T-helper 2 cell (primary cell): ENCODE measurements at places on chromosomes 11 and 22.

DNA sequence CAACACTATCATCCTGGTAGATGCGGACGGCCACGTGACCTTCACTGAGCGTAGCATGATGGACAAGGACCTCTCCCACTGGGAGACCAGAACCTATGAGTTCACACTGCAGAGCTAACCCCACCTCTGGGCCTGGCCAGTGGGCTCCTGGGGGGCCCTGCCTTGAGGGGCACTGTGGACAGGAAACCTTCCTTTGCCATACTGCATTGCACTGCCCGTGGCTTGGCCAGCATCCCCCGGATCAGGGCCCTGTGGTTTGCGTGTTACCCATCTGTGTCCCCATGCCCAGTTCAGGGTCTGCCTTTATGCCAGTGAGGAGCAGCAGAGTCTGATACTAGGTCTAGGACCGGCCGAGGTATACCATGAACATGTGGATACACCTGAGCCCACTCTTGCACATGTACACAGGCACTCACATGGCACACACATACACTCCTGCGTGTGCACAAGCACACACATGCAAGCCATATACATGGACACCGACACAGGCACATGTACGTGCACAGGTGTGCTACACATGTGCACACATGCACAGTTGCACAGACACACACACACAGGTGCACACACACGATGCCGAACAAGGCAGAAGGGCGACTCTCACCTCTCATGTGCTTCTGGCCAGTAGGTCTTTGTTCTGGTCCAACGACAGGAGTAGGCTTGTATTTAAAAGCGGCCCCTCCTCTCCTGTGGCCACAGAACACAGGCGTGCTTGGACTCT is 15.3 kb upstream of the DGCR8 start:
- no peak for DNase-seq

- no peak for DNase-seq
Measured at GRCh38 chr22:43200555-43200954, 13.6 kb upstream of the TTLL12 start.

GRCh38 chr11:11034476-11034875 is 176.6 kb upstream of the ZBED5 start:
- DNase-seq: no peak

DNA sequence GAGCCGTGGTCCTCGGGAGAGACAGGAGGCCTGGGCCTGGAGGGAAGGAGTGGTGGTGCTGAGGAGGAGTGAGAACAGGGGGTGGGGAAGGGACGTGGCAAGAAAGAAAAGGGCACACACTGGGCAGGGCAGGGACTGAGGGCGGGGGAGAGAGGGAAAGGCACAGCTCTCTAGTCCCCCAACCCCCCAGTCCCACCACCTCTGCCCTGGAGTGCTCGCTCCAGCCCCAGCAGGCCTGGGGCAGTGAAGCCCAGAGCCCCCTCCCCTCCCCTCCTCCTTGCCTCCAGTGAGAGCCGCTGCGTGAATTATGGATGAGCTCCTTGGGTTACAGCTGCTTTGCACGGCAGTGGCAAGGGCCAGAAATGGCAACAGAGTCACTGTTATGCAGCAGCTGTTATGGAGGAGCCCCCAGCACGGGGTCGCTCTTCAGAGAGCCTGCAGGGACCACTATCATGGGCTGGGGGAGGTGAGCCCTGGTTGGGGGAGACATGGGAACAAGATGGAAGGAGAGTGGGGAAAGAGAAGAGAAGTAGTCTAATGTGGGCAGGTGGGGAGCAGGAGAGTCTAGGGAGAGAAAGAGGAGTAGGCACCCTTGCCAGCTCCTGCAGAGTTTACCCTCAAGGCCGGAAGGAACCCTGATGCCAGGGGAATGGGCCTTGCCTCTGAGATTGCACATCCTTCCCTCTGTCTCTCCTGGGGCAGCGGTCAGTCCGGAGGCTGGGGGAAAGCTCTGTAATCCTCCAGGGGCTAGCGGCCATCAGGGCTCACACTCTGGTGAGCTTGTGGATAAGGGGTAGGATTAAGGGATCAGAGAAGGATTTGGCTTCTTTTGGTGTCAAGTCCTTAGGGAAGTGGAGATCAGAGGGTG is 3.6 kb downstream of the RTN4RL2 start:
- no peak for DNase-seq

DNA sequence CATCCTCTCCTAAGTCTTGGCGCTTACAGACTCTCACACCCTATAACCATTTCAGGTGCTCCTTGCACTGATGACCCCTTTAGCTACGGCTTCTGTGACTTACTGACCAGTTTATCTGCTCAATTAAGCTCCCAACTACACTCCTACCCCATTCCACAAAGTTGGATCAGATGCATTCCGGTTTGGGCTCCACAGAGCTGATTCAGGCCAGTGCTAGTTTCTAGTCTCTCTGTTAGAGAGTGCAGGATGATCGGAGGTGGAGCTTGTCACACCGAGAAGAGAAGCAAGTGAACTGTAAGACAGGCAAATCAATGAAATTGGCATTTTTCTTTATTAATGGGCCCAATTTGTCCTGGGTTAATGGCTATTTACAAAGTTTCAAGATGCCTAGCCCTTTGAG is 436.8 kb upstream of the CADM1 start:
- no peak for DNase-seq

GRCh38 chr11:66083767-66084166 is 13.7 kb downstream of the PACS1 start:
- no peak for DNase-seq

DNA sequence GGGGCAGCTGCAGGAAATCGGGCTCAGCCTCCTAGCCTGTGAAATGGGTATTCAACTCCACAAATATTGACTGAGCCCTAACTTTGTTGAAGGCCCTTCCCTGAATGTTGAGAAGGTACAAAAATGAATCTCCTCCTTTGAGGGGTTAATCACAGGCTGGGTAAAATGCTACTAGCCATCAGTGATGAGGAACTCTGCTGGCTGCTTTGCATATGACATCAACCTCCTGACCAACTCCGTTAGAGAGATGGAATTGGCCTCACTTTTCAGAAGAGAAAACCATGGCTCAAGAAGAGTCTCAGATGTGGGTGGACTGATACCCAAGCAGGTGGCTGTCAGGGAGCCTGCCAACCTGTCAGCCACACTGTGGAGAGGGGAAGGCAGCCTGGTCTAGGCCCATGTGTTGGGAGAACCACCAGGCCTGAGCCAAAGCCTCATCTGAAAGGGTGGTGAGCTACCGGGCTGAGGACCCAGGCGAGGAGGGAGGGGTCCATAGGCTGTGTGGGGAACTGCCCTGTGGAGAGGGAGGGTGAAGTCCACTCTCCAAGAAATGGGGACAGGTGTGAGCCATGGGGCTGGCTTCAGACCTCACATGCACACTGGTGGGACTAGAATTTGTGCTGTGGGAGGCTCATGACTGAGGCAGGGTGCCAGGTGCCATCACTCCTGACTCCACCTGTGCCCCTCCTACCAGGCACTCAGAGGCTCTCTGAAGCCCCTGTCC is 11.8 kb downstream of the CDCA5 start:
- no peak for DNase-seq

DNA sequence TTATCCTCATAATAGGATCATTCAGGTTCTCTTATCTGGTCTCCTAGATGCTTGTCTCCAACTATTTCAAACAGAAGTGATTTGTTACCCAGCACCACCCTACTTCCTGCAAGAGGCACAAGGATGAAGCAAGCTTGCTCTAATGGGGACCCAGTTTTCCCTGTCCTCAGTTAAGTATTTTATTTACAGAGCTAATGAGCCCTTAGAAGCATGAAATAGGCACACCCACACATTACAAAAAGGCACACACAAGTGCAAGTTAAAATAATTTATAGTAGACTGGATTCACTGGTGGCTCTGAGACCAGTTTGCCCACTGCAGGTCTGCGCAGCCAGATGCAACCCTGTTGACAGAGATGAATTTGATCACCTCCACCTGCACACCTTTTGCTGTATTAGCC is 167.5 kb downstream of the KIRREL3 start:
- DNase-seq: no peak

DNA sequence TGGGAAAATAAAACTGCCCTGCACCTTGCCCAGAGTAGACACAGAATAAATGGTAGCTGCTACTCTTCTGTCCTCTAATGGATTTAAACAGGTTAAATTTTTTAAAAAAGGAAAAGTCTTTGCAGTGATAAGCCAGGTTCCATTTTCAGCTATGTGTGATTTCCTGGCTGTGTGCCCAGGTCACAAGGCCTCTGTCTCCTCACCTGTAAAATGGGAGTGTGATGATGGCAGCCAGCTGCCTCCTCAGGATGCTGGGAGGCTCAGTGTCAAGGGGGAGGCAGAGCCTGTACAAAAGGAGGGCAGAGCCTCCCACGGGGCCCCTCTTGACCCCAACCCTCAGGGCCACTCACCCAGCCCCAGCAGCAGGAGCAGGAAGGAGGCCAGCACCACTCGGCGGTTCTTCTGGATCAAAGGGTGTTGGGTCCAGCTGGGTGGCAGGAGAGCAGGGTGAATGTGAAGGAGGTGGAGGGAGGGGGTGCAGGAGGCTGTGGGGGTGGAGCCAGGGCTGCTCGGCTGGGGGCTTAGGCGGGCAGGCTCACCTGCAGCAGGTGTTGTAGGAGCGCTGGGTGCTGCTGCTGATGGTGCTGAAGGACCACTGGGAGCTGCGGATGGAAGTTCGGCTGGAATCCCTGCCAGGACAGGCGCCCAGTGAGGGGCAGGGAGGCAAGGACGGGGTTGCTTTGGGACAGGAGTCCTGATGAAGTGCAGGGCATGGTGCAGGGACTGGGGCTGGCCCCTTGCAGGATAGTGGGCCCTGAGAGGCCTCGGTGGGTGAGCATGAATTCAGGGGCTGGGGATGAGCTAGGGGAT is 1.9 kb downstream of the TMEM134 start:
- DNase-seq: no peak

GRCh38 chr22:29065468-29066190 is 4.0 kb upstream of the C22orf31 start:
- no peak for DNase-seq

- DNase-seq: no peak
Measured at GRCh38 chr11:92122561-92122960, 102.1 kb upstream of the FAT3 start.

DNA sequence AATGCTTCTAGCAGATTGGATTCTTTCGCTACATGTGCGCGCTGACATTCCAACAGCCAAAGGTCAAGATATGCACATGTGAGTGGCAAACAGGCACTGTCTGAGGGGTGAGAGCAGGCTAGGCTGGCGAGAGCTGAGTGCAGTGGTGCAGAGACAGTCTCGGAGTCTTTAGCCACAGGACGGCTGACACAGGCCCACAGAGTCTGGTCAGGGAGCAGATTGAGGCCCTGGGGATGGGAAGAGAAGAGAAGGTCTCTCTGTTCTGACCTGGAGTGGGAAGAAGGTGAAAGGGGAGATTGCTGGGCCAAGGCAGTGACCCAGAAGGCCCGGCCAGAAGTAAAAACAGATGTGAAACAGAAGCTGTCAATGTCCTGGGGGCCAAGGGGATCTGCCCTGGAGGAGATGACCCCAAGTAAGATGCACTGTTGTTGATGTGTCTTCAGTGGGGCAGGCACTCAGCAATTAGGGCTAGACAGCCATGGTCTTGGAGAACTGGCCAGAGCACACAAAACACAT is 197.8 kb downstream of the ETS1 start:
- no peak for DNase-seq

DNA sequence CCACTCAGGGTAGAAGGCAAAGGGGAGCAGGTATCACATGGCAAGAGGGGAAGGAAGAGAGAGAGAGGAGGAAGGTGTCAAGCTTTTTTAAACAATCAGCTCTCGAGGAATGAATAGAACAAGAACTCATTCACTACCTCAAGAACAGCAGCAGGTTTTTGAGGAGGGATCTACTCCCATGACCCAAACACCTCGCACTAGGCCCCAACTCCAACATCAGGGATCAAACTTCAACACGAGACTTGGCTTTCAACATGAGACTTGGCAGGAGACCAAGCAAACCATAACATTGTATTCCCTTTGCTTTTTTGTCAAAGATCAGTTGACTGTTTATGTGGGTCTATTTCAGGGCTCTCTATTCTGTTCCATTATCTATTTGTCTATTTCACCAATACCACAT is 26.9 kb upstream of the APOBEC3A start:
- no peak for DNase-seq

DNA sequence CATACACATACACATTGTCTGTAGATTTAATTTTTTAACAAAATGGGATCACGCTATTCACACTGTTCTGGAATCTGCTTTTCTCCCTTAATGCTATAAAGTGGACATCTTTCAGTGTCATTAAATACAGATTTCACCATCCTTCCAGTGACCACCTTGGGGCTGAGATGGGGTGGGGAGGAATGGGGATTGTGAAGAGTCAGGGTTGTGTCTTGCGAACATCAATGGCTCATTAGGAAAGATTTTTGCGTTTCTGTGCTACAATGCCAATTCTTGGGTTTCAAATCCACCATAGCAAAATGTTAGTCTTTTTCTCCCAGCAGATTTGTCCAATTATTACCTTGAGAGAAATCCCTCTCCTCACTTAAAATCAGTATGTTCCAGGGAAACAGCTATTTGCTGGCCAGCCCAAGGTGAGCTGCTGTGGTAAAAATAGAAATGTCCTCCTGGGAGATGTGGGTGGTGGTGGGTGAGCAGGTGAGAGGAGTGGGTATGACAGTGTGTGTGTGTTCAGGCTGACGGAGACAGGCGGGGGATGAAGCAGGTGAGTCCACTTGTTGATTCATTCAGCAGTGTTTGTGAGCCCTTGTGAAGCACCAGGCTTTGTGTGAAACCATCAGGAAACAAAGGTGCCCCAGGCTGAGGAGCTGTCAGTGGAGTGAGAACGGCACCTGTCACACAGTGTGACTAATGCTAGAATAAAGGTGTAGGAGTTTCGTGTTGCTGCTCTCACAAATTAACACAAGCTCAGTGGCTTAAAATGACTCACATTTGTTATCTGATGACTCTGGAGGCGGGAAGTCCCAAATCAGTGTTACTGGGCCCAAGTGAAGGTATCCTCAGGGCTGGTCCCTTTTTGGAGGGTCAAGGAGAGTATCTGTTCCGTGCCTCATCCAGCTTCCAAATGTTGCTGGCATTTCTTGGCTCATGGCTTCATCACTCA is 1.7 kb upstream of the CBX6 start:
- peak; percentile 65 for DNase-seq

DNA sequence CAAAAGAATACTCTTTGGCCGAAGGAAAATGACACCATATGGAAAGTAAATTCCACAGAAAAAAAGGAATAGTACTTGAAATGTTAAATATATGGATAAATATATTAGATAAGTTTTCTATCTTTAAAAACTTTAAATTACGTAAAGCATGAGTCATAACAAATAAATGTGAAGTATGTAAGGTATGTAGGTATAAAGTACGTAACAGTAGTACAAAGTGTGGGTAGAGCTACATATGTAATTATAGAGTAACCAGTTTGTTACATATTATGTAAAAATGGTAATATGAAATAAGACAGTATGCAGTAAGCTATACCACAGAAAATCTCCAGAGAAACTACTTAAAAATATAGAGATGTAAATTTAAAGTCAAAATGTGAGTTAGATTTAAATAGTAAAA is 582.3 kb upstream of the CHORDC1 start:
- no peak for DNase-seq
